ENCODE measurements at places on chromosomes 7 and 10.
A peak's percentile ranks its signal among the peaks of the same experiment; 100 is the strongest.

GRCh38 chr10:132947843-132948242 is 5.5 kb upstream of the CFAP46 start:
- no peak for DNase-seq

GRCh38 chr7:143002898-143003297 is 24.0 kb downstream of the OR9A2 start:
- no peak for DNase-seq

DNA sequence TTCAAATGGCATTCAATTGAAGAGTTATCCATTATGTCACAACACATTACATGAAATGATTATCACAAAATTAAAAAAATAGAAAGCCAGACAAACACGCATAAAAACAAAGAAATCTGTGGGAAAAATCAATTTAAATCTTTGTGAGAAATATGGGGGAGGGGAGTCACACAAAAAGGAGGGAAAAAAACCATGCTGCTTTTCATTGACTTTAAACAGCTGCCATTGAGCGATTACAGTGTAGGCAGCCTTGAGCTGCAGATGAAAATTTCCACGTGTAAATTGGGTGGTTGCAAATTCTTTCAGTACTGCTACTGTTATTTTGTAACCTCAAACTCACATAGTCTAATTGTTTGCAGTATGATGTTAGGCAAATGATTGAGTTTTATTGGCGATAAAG is 889.9 kb upstream of the PHF14 start:
- no peak for DNase-seq

GRCh38 chr7:39453743-39454355 is 112.4 kb upstream of the YAE1 start:
- DNase-seq, result no peak

DNA sequence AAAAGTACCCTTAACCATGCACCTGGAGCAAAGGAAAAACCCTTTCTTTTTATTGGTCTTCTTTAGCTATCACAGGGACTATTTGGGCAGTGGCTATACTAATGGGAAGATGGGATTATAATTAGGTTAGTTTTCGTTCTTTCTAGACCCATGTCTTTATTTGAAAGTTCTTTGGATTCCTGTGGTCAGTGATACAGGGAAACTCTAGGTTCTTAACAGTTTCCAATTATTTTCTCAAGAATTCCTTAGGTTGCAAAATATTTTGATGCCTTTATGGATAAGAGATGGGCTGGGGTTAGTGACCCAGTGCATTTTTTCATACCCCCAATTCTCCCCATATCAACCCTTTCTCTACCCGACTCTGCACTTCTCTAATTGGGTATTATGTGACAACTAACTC is 49.0 kb downstream of the ADD3 start:
- DNase-seq, result no peak

GRCh38 chr10:88082806-88083596 is 219.6 kb downstream of the PTEN start:
- no peak for DNase-seq

DNA sequence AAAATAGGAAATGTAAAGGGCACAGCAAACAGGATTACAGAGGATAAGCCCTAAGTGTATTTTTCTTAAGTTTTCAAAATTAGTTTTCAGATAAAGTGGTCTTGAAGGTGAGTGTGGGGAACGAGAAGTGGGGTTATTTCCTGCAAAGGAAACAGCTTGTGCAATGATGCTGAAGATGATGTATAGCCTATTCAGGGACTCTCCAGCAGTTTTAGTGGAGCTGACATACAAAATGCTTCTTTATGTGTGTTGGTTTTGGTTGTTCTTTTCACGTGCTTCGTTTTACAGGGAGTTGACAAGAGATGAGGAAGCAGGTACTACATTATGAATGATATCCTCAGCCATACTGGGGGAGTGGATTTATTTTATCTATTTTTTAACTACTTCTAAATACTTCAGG is 20.5 kb downstream of the CASD1 start:
- no peak for DNase-seq

DNA sequence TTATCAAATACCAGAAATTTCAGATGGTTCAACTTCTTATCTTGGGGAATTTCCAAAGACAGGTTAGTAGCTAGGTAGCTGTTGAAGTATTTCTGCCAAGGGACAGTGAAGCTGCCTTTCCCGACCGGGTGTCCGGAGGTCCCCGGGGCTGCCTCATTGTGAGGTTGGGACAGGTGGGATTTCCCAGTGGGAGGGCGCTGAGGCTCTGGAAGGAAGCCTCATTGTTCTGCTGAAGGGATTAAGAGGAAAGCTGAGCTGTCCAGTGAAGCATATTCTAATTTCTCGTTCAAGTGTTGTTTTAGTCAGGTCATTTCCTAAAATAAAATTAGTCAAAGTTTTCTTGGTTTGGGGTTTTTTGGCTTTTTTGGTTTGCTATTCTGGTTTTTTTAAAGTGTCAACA is 244.2 kb downstream of the MGMT start:
- no peak for DNase-seq

DNA sequence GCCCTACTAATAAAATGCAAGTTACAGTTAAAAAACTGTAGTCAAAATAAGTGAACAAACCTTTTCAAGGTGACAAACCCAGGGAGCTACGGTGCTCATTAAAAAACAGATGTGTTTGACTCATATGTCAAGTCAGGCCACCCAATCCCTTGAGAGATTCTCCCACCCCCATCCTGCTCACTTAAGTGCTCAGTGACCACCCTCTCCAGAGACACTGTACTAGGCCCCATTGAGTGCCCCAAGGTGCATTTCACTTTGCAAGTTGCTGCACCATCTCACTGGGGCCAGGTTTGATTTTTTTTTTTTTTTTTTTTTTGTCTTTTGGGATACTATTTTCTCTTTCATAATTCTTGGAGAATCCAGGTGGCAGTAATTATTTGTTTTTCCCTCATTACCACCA is 1.9 kb downstream of the ERV3-1 start:
- no peak for DNase-seq

DNA sequence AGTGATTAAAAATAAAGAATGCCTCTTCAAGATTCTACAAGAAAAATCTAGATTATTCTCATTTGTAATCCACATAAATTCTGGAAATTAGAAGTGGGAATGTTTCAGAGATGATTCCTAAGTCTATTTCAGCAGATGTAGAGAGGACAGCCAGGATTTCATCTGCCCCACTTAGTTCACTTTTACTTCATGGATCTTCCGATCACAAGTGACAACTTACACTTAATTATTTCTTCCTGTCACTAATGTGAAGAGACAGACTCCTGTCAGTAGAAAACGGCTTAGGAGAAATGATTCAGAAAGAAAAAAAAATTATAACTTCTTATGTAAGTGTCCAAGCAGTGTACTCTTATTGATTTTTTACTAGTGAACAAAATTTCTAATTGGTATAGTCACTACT is 368.2 kb upstream of the SMIM30 start:
- DNase-seq, result no peak

- no peak for DNase-seq
Observed at GRCh38 chr10:119161680-119162451, 3.6 kb downstream of the SFXN4 start.

DNA sequence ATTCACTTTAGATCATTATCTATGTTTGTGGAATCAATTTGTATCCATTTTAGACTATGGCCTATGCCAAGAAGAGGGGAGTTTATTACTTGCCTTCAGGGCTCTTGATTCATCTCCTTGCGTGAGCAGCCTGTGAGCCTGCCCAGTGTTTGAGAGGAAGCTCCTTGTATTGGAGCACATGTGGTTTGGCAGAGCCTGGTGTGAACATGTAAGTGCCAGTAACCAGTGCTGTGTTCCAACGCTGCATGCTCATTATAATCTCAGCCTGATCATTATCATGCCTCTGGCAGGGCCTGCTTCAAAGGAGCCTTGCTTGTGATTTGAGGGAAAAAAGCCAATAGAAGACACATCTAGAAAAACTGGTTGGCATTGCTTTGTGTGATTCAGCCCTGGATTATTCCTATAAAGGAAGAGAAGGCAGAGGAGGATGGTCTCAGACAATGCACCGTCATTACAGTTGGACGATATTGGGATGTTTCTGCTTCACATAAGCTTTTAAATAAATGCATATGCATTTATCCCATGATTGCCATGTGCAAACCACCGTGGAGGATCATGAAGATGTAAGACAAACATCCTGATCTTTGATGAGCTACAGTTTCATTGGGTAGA is 203.4 kb upstream of the AHR start:
- DNase-seq, result peak; percentile 26

GRCh38 chr10:132735341-132735775 is 50.6 kb downstream of the NKX6-2 start:
- no peak for DNase-seq

DNA sequence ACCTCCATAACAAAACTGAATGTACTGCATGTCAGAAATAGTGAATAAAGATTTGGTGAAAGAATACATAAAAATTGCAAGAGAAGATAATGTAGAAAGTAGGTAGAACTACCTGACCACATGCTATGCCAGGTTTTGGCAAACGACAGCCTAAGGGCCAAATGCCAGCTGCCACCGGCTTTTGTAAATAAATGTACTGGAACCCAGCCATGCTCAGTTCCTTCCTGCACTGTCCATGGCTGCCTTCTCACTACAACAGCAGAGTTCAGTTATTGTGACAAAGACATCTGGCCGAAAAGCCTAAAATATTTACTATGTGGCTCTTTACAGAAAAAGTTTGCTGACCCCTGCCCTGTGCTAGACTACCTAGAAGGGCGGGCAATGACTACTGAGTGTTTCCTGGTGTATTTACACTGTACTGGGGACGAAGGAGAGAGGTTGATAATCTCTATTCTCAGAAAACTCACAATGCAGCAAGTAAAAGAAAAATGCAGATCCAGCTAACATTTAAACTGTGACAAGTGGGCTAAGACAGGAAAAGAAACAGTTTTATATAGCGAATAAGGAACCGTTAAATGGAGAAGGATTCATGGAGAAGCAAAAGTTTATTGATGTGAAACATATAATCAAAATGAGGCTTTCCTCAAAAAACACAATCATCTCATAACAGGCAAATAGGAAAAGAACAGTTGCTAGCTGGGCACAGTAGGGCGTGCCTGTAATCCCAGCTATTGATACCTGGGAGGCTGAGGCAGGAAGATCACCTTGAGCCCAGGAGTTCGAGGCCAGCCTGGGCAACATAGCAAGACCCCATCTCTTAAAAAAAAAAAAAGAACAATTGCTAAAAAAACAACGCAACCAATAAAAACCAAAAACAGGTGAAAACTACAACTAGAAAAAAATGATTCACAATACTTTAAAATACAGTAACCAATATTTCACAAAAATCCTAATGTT is 13.7 kb downstream of the KIN start:
- DNase-seq, result no peak

GRCh38 chr7:18889436-18889835 is 228.0 kb downstream of the TWIST1 start:
- no peak for DNase-seq

- no peak for DNase-seq
Observed at GRCh38 chr7:101386558-101387231, 24.0 kb downstream of the COL26A1 start.

- DNase-seq, result no peak
Observed at GRCh38 chr10:124676416-124677062, 67.6 kb downstream of the FAM53B start.

- no peak for DNase-seq
Observed at GRCh38 chr10:22856444-22857074, 71.3 kb upstream of the ARMC3 start.

DNA sequence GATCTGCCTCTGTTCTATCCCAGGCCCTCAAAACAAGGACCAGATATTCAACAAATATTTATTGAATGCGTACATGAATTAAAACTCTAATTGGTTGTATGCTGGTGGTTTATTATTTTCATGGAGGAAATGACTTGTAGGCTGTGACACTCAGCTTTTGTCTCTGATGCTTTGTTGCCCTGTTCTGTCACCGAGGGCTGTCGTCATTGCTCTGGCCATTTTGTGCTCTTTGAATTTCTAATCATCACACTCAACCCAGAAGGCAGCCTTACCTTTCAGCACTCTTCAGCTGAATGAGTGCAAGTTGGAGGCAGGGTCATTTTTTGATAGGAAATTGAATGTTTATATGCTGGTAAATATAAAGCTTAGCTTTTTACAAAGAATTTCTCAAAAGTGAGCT is 14.5 kb downstream of the SRGN start:
- DNase-seq, result no peak

All from spinal cord (tissue), 10 donors.